AG10803 (cell line): ENCODE measurements at places on chromosomes 4 and X.
A peak's percentile ranks its signal among the peaks of the same experiment; 100 is the strongest.

GRCh38 chr4:189021831-189022230 is 882.6 kb downstream of the TRIML1 start:
- peak; percentile 29 for DNase-seq

DNA sequence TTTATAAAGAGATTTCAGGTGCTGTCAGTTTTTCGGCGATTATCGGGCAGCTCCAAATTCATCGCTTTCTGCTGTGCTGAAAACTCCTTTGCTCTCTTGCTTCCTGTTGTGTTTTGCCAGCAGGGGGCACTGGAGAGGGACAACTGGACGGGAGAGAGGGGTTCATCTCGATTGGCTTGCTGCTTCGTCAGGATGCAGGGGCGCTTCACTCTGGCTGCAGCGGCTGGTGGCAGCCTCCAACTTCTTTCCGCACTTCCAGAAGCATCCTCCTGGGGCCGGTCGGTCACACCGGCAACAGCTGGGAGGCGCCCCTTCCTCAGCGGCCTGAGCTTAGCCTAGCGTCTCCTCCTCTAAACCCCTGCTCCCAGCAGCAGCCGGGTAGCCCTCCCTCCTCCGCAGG is 29.5 kb downstream of the MSL3 start:
- peak; percentile 26 for DNase-seq

DNA sequence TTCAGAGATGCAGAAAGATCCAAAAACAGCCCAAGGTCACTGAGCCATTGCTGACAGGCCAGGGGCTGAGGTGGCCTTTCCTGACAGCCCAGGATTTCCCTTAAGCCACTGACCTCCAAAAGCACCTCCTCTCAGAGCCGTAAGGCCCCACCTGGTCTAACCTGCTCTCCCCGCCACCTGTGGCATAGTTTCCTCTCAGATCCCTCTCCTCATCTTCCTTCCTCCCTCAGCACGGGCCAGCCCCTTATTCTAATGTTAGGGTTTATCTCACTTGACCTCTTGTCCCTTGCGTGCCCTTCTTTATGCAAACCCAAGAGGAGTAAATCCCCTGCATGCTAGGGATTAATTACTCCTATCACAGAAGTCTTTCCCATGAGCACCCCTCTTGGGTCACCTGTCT is 113.0 kb downstream of the RBM47 start:
- no peak for DNase-seq

DNA sequence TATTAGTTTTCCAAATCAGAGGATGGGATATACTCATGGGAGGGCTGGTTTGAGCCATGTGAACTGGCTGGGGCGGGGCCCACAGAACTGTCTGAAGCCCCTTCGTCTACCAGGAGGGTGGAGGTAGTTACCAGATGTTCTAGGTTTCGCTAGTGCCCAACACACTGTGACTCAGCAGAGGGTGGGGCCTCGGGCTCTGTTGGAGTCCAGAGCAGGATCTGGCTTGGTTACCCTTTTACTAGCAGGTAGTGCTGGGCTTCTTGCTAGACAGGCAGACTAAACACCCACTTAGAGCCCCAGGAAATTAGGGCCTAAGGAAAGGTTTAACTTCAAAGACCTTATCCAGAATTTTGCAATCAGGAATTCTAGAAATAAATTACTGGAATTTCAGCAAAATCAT is 56.2 kb upstream of the CHRDL1 start:
- DNase-seq, result peak; percentile 12

DNA sequence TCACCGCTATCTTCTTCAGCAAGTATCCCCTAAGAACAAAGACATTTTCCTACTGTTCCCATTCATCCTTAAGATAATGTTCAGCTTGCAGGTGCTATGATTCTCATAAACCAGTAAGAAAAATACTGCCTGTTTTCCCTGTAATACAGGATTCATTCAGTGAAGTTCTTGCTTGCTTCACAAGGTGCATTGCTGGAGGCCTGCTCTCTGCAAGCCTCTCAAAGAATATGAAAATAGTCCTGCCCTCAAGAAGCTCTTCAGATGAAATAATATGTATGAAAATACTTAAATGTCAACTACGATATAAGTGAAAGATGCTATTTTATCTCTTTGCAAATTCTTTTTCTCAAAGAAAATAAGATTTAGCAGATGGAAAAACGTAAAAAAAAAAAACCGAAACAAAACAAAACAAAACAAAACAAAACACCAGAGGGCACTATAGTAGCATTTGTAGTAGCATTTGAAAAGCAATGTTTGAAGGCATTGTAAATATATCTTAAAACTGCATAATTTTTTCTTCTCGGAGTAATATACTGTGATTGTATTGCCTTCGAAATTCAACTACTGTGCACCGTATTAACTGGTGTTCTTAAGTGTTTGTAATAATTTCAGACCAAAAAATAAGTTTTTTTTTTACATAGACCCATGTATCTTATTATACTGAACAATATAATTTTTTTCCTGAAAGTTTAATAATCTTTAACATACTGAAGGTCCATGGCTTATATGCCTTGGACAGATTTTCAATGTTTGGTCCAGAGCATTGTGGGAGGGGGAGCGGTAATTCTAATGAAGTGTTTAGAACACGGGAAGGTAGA is 26.0 kb downstream of the ADH4 start:
- peak; percentile 38 for DNase-seq

DNA sequence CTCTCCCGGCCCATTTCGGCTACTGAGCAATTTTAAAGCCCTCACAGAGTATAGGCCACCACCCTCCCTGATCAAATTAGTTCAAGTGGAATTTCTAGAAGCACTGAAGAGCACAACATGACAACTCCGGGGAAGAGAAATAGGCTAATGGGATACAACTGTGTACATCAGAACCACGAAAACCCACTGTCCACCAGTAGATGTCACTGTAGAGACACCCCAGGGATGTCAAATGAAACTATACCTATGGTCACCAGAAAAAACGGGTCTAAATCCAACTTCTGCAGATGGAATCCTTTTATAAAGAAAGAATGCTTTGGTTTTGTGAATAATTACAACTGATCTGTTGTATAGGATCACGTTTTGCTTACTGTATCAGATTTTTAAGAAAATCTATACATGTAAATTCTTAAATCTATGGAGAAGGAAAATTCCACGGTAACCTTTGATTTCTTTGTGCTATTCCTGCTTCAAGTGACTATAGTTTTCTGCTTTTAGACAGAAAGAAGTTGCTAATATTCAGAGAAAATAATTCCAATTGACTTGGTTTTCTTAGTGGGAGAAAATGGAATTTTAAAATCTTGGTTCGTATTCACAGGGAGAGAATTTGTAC is 29.5 kb upstream of the MAP3K15 start:
- peak; percentile 59 for DNase-seq

GRCh38 chr4:87442889-87443288 is 20.5 kb downstream of the NUDT9 start:
- no peak for DNase-seq

DNA sequence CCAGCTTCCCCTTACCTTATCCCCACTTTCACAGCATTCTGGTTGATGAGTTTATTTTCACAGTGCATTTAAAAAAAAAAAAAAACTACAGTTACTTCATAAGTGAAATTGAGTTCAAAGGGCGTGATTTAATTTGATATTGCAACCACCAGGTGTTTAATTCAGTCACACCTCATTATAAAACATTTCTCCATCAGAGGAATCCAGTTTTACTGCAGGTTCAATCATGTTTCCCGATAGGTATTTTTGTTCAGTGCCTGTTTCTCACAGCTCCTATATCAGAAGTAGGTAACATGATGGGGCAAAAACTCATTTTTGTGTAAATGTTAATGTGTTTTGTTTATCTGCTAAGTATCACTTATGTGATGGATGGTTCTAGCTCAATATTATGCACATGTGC is 102.3 kb upstream of the PCDH7 start:
- DNase-seq, result no peak

- no peak for DNase-seq
These were observed 33.7 kb downstream of the USP53 start for GRCh38 chr4:119246177-119246733.

- DNase-seq, result peak; percentile 58
These were observed 64.9 kb downstream of the N4BP2 start for GRCh38 chr4:40121515-40121914.

GRCh38 chrX:139930916-139931645 is 1.8 kb downstream of the ATP11C start:
- no peak for DNase-seq

GRCh38 chr4:121736735-121737351 is 28.1 kb downstream of the SMIM43 start:
- DNase-seq, result peak; percentile 63

DNA sequence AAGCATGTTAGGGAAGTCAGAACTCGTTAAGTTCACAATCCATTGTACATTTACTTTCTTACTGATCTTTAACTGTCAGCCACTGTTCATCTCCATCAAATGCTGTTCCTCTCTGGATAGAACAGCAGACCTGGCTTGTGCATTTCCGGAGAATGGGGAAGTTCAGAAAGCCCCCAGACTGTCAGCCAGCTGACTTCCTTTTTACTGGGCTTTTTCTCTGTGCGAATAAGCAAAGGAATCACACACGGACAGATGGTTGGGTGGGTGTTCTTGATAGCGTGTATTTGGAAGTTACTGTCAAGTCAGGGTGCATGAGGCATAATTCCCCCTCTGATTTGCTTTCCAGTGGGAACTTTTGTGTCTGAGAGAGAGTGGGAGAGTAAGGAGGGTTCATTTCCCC is 56.8 kb downstream of the TSPAN7 start:
- no peak for DNase-seq

- DNase-seq, result peak; percentile 58
These were observed 250.4 kb downstream of the ADAMTS3 start for GRCh38 chr4:72318421-72319170.
